ENCODE measurements at places on chromosomes 2 and 18. TPM values are rescaled to one million over a fixed set of nuclear protein-coding genes. Genes with fewer than 3 reads are reported as not detected.

The CFAP53 gene
- total RNA-seq: 0.94 TPM

The EHD3 gene
- total RNA-seq: 2.2 TPM

The STARD6 gene
- total RNA-seq: not detected

The PGAP1 gene
- total RNA-seq: 3.9 TPM

The KLF7 gene
- total RNA-seq: 22.2 TPM

The RRM2 gene
- 154 TPM for total RNA-seq

The ESPNL gene
- total RNA-seq: 0.61 TPM

The SIX2 gene
- total RNA-seq: not detected

The SCN2A gene
- total RNA-seq: 0.07 TPM

The DOK6 gene
- total RNA-seq: not detected

The LYG2 gene
- total RNA-seq: not detected

The MARCHF4 gene
- total RNA-seq: 0.54 TPM

The C18orf54 gene
- 9.3 TPM for total RNA-seq

The CYTIP gene
- not detected for total RNA-seq

The LHCGR gene
- total RNA-seq: not detected

The CKAP2L gene
- total RNA-seq: 42.5 TPM

The UGT1A3 gene
- total RNA-seq: 6.0 TPM

The EMILIN1 gene
- total RNA-seq: 0.19 TPM

The GRHL1 gene
- 11.7 TPM for total RNA-seq

The TSPYL6 gene
- total RNA-seq: not detected

The LAMA3 gene
- 233 TPM for total RNA-seq

The ACVR1 gene
- 62.0 TPM for total RNA-seq

The DCDC2C gene
- not detected for total RNA-seq

The CYP27A1 gene
- 12.2 TPM for total RNA-seq

The TWIST2 gene
- total RNA-seq: not detected

The HNMT gene
- 56.5 TPM for total RNA-seq

The PROKR1 gene
- total RNA-seq: not detected

The FNDC4 gene
- total RNA-seq: 7.2 TPM

Data from Calu3 (cell line).